ENCODE measurements at places on chromosomes 7 and 10. TPM values are rescaled to one million over a fixed set of nuclear protein-coding genes. Genes with fewer than 3 reads are reported as not detected.
A peak's percentile ranks its signal among the peaks of the same experiment; 100 is the strongest.

PMPCB gene
- total RNA-seq: 45.4 TPM

CPA1 gene
- total RNA-seq: 0.32 TPM

TAX1BP1 gene
- 70.9 TPM for total RNA-seq

GPR37 gene
- 5.6 TPM for total RNA-seq

TRIM24 gene
- total RNA-seq: 10.3 TPM

IKZF1 gene
- total RNA-seq: not detected

SPDYE2 gene
- total RNA-seq: not detected

HOXA10 gene
- total RNA-seq: 47.1 TPM

C10orf143 gene
- total RNA-seq: under 0.01 TPM

CYP2C8 gene
- total RNA-seq: not detected

CHST3 gene
- 37.4 TPM for total RNA-seq

GRCh38 chr7:109336531-109336930 is 766.9 kb downstream of the DNAJB9 start:
- no peak for DNase-seq

DNA sequence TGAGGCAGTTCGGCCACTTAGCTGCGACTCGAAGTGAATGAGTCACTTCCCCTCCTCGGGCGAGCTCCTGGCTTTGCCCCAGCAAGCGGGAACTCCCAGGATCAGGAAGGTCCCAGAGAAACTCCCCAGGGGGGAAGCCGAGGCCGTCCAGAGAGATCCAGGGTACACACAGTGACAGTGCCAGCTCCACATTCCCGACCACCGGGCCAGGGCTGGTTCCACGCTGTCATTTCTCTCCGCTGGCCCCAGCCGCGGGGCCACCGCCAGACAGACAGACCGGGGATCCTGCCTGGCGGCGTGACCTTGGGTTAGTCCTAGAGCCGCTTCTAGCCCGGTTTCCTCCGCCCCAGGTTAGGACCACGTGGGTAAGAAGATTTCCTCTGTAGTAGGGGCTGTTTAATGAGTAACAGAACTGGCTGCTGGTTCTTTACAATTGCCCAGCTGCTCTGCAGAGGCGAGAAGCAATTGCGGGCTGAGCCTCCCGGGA is 463 bp upstream of the UPP1 start:
- peak; percentile 98 for DNase-seq

- DNase-seq: peak; percentile 41
Measured at GRCh38 chr7:54987772-54988171, 31.0 kb upstream of the EGFR start.

- DNase-seq: peak; percentile 87
Measured at GRCh38 chr7:32506266-32507054, 11.2 kb downstream of the AVL9 start.

GRCh38 chr10:15868006-15868405 is 7.7 kb upstream of the MINDY3 start:
- no peak for DNase-seq

- no peak for DNase-seq
Measured at GRCh38 chr10:127415901-127416581, 133.1 kb upstream of the NPS start.

- no peak for DNase-seq
Measured at GRCh38 chr7:29309041-29309854, 114.7 kb downstream of the CHN2 start.

DNA sequence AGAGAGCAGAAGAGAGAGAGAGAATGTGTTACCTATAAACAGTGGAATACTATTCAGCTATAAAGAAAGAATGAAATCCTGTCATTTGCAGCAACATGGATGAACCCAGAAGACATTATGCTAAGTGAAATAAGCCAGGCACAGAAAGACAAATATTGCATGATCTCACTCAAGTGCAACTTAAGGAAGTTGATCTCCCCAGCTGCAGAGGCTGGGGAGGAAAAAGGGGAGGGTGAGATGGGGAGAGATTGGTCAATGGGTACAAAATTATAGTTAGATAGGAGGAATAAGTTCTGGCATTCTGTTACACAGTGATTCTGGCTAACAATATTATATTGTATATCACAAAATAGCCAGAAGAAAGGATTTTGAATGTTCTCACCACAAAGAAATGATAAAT is 11.2 kb upstream of the JAZF1 start:
- DNase-seq: no peak

DNA sequence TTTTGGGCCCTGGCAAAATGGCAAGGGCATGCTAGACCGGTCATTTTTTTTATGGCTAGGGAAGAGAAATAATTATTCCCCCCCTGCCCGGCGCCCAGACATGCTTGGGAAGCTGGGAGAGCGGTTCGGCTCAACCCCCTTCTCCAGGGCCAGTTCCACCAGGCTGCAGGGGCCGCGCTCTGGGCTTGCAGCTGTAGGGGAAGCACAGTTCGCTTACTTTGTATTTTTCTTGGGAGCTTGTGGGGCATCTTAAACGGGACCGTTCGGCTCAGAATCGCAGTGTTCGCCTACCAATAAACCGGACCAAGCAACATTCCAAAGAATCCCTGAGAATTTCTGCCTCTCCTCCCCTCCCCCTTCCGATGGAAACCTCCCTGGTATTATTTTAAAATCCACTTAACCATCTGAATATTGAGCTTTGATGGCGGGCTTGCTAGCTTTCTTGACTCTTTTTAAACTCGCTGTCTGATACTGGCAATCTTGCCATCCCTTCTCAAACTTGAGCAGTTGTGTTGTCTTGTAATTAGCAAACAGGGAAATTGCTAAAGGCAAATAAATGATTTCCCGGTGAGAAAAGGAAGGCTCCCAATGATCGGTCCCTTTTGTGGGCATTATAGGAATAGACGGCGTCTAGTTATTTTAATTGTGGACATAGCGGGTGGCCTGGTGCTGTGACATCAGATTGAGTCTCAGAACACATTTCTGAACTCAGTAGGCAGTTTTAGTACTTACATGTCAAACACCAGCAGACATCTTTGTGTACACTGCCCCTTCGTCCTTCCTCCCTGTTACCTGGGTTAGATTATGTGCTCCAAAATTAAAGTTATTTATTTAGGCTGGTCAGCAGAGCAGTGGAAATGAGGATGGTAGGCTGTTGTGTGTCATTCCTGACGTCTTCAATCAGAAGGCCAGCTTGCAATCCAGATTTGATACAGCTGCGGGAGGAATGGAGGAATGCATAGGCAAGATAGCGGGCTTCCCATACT is 3.4 kb downstream of the TCF7L2 start:
- peak; percentile 58 for DNase-seq

GRCh38 chr7:81623251-81623855 is 146.5 kb downstream of the HGF start:
- no peak for DNase-seq

DNA sequence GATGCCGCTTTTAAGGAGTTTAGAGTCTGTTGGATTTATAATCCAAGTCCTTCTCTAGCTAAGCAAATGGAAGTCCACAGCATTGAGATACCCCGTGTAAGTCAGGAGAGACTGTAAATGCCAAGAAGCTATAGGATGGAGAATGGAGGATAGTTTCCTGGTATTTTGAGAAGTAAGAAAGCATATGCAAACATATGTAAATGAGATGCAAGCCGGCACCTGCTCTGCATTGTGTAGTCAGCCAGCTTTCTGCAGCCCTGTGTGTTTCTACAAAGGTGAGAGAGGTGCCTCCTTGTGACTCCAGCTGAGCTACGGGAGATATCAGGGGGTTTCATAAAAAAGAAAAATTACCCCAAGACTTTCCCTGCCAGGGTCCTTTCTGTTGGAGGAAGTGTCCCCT is 176.3 kb downstream of the RPS24 start:
- DNase-seq: no peak

- peak; percentile 79 for DNase-seq
Measured at GRCh38 chr7:105224884-105225651, 163.7 kb downstream of the SRPK2 start.

- no peak for DNase-seq
Measured at GRCh38 chr10:48697821-48698764, 13.4 kb downstream of the WDFY4 start.

DNA sequence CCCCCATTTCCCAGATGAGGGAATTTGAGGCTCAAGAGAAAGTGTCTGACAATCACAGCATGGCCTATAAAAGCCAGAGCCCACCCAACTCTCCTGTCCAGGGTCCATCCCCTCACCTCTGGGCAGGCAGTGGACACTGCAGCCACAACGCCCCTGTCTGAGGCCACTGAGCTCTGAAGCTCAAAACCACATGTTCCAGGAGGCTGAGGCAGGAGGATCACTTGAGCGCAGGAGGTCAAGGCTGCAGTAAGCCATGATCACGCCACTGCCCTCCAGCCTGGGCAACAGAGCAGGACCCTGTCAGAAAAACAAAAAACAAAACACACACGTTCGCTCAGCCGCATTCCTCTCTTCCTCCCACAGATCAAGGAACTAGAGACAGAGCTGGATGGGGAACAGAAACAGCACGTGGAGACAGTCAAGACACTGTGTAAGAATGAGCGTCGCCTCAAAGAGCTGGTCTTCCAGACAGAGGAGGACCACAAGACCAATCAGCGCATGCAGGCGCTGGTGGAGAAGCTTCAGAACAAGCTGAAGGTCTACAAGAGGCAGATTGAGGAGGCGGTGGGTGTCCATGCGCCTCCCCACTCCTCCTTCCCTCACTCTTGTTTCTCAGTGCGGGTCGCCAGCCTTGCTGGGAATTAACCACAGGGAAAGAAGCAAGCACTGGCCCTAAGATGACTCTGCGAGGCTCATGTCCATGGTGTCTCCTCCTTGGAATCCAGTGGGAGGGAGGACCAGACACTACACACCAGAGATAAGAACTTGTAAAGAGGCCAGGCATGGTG is 20.0 kb upstream of the ARPC1A start:
- DNase-seq: no peak
